ENCODE measurements at places on chromosomes 13 and 19.
A peak's percentile ranks its signal among the peaks of the same experiment; 100 is the strongest.

DNA sequence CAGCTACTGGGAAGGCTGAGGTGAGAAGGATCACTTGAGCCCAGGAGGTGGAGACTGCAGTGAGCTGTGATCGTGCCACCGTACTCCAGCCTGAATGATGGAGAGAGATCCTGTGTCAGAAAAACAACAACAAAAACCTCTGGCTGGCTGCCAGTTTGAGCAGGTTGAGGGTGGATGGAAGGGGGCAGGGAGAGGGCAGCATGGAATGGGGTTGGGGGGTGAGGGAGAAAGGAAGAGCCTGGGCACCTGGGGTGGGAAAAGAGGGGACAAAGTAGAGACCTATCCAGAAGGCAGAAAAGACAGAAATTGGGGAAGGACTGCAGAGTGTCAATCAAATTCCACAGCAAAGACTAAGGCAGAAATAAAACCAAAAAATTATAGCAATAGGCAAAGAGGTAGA, 4.7 kb downstream of the SLC1A5 start:
- DNase-seq = no peak

DNA sequence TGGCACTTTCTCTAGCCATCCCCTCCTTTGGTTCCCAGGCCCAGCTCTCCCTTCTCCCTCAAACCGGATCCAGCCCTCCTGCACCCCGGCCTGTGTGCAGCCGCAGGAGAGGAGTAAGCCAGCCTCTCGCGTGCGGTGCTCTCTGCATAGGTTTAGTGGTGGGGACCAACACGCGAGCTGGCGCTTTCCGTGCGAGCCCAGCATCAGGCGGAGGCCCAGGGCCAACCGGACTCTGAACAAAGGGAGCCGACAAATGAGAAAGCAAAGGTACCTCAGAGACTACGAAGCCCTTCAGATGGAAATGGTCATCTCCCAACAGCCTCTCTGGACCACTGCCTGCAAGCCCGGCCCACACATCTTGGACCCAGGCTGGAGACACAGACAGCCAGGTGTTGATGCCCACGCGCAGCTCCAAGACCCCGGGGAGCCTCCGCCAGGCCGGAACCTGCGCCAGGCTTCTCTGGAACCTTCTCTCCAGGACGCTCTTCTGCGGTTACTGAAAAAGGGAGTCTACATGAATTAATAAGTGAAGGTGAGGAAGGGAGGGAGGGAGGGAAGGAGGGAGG, 16.5 kb upstream of the LATS2 start:
- no peak for DNase-seq

DNA sequence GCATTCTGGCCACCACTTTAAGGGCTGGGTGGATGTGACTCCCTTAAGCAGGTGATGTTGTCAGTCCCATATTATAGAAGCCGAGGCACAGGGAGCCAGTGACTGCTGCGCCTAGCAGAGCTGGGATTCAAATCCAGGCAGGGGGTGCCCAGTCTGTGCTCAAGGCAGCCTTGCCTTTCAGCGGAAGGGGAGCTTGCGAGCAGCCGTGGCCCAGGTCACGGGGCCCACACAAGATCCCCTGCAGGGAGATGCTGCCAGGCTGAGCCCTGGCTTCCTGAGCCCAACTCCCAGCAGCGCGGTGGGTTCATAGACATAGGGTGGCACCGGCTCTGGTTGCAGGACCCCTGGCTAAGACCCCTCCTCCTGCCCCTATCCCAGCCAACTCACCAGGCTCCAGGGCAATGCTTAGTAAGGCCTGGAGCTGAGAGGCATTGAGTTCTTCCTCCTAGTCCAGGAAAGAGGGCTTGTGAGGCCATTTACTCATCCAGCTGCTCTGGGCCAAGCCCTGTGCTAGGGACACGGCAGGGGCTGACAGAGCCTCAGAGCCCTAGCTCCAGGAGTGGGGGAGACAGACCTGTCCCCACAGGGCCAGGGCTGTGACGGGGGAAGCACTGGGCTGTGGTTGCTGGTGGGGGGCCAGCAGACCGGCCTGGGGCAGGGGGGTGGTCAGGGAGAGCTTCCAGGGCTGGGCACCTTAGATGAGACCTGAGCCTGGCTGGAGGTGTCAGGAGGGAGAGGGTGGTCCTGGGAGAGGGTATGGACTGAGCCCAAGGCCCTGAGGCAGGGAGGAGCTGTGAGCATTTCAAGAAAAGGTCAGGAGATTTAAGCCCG, 9.6 kb downstream of the CAPN12 start:
- peak; percentile 16 for DNase-seq

DNA sequence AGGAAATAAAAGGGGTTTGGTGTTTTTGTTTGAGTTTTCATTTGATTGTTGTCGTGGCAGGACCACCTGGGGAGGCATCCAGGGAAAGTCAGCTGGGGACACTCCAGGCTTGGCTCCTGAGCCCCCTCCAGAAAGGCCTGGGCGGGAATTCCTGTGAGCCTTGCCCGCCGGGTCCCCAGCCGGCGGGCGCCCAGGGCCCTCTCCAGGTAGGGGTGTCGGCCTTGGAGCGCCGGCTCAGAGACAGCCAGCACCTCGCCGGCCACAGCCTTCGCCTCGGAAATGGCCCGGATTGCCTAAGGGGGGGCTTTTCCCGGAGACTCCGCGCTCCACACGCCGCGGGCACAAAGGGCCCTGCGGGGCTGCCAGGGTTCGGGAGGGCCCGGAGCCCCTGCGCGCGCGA, 125.0 kb downstream of the TNFRSF19 start:
- no peak for DNase-seq

DNA sequence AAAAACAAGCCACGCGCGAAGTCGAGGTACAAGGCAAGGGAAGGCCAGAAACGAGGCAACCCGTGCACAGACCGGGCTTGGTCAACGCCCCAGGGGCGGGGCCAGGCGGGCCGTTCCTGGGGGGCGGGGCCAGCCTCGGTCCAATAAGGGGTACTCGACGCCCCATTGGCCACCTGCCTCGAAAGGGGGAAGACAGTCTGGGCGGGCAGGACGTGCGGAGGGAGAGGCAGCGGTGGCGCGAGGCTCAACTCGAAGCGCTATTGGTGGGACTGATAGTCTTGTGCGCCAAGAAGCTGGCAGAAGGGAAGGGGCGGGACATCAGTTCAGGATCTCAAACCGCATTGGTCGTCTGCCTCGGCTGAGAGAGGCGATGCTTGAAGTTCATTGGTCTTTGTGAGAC, at the start of gene LYPD4:
TSS of gene LYPD4 (minus strand) at position 83 of the 400 bp plus-strand sequence. CDS start 5,398 bp downstream, outside the sequence.
- no peak for DNase-seq

DNA sequence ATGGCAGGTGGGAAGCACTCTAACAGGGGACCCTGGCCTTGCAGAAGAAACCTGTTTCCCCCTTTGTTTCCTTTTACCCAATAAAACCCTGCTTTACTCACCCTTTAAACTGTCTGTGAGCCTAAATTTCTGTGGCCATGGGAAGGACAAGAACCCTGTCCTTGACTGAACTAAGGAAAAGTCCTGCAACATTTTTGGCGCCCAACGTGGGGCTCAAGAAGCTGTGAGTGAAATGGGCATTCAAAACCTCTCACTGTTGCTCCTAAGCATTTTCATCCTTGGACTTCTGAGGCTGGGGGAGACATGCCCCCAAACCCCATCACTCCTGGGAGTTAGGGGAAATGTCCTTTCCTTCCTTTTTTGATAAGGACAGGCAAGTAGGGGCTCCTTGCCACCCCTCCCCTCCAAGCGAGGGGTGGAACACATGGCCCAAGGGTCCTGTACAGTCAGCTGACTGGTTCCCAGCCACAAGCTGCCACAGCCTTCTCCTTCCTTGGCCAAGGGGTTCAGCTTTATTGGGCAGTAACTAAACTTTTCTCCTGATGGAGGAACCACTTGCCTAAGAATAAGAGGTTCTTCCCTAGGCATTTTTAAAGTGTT, 381.6 kb downstream of the KLF5 start:
- DNase-seq = no peak

DNA sequence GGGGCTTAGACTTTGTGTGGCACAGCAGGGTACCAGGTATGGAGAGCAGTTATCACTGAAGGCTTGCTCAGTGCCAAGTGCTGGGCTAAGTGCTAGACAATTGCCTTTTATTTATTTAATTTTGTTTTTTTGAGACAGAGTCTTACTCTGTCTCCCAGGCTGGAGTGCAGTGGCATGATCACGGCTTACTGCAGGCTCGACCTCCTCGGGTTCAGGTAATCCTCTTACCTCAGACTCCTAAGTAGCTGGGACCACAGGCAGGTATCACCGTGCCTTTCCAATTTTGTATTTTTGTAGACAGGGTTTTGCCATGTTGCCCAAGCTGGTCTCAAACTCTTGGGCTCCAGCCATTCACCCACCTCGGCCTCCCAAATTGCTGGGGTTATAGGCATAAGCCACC, 256.9 kb downstream of the ZNF536 start:
- no peak for DNase-seq

GRCh38 chr19:14006766-14007562, 844 bp upstream of the RFX1 start:
- no peak for DNase-seq

DNA sequence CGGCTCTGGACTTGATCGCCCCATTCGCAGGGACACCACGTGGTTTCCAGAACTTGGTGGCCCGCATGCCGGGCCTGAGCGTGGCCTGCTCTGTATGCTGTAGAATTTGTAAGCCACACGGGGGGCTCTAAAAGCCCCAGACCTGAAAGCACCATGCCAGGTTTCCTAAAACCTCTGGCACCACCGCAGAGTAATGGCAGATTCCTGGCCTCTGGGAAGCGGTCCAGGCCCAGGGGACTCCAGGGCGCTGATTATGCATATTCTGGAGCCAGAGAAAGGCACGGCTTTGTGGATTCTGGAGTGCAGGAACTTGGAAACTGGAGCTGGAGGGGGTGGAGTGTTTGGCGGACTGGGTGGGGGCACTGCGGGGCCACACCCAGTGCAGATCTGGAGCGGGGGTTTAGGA, 3.7 kb downstream of the FTL start:
- no peak for DNase-seq

DNA sequence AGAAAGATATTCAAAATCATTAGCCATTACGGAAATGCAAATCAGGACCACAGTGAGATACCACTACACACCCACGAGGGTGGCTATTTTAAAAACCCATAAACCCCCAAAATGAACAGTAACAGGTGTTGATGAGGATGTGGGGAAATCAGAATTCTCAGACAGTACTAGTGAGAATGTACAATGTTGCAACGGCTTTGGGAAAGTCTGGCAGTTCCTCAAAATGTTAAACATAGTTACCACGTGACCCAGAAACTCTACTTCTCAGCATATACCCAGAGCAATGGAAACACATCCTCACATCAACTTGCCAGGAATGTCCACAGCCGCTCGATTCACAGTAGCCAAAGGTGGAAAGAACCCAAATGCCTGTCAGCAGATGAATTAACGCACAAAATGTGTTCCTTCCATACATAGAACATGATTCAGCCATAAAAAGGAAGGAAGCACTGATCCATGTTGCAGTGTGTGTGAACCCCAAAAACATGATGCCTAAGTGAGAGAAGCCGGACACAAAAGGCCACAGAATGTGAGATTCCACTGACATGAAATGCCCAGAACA, 7.0 kb downstream of the PLVAP start:
- peak; percentile 47 for DNase-seq

GRCh38 chr13:86161257-86161656, 362.0 kb upstream of the SLITRK6 start:
- no peak for DNase-seq

Data from AG10803 (cell line).